ENCODE measurements at places on chromosomes 7 and 10.

GRCh38 chr7:130560972-130561371, 69.1 kb downstream of the MEST start:
- DNase-seq, result no peak

DNA sequence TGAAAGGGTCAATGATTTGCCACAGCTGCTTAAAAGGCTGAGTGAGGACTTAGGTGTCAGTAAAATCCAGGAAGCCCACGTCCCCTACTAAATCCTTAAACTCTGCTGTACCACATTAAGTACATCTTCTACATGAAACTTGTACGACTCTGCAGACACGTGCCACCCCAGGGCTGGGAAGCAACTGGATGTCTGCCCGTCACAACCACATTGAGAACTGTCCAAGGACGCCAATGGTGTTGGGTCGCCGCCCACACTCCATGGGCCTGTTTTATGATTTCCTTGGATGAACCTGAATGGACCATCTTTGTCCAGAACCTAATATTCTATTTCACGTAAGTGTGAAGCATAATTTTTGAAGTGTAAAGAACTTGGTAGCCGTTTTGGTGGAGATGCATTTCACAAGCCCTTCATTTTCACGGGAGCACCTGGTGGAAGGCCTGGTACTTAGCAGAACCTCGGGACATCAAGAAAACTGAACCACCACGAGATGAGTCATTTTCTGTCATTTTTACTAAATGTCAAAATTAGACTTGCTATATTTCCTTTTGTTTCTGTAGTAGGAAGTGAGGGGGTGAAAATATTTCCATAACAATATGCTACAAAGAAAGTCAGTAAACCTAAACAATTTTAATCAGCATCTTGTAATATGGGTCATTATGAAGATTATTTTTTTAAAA, 134.9 kb downstream of the SFMBT2 start:
- no peak for DNase-seq

DNA sequence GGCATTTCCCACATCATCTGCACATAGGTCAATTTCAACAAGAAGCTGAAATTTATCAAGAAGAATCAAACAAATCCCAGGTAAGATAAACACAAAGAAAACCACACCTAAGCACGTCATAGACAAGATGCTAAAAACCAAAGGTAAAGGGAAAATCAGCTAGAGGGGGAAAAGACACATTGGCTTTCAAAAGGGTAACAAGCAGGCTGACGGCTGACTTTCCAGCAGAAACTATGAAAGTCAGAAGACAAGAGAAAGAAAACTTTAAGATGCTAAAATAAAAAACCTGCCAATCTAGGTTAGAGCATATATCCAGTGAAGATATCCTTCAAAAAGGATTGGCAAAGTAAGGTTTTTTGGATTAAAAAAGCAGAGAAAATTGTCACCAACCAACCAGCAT, 59.9 kb upstream of the RHEB start:
- DNase-seq, result no peak

- no peak for DNase-seq
These were observed 18.8 kb downstream of the DNAJC2 start for GRCh38 chr7:103325744-103326143.

GRCh38 chr10:133124357-133125211, 35.4 kb upstream of the KNDC1 start:
- DNase-seq, result no peak

DNA sequence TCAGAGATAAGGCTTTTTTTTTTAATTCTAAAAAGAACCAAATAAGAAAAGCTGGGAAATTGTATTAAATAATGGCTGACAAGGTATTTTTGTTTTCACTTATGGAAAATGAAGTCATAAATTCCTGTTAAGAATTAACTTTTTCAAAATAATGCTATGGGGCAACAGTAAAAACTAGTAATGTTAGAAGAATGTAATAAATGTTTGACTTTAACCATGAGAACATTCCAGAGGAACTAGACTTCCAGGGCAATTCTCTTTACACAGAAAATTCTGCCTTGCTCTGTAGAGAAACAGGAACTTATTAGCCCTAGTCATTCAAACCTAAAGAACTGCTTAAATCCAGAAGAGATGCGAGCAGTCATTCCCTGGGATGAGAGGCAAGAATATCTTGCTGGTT, 571.1 kb downstream of the IPMK start:
- DNase-seq, result no peak

- no peak for DNase-seq
These were observed 86.3 kb downstream of the MRPL32 start for GRCh38 chr7:43018446-43018845.

DNA sequence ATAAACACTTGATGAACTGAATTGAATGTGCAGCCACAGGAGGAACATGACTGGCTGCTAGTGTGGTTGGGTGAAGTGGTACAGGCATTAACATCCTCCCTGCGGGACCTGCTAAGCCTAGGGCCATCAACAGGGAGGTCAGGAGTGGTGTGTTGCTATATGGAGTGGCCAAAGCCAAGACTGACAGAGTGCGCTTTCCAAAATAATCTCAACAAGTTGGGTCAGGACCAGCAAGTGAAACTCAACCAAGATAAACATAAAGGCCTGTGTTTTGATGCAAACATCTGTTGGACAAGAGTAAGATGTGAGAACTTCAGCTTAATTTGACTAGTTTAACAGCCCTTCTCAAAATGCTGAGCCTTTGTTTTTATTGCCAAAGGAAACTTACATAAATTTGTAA, 97.7 kb downstream of the WDFY4 start:
- DNase-seq, result no peak

GRCh38 chr10:132389433-132390169, 7.4 kb upstream of the PWWP2B start:
- no peak for DNase-seq

DNA sequence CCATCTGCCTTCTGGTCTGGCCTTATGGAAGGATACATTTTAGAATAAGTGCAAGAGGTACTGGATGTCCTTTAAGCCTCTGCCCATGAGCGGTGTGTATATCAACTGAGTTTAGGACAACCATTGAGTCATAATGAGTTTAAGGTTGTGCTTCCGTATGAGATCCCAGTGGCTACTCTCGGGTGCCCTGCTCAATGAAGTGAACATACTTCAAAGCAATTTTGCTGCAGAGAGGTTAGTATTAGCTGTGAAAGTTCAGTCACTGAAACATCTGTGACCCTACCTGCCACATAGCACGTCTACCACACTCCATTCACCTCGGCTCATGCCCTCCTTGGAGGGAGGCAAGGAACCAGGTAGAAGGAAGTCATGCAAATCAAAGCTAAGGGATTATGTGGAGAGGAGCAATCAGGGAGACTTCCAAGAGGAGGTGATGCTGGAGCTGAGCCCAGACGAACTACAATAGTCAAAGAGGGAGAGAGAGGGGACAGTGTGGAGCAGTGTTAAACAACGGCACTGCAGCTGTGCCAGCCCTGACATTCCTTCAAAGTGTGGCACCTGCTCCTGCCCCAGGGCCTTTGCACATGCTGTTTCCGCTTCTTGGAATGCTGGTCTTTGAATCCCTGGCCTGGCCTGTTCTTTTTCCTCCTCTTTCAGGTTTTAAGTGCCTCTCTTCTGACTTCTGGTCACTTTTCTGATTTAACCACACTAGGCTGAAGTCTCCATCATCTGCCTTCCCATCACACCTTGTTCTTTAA, 25.4 kb downstream of the BTBD16 start:
- DNase-seq, result no peak

DNA sequence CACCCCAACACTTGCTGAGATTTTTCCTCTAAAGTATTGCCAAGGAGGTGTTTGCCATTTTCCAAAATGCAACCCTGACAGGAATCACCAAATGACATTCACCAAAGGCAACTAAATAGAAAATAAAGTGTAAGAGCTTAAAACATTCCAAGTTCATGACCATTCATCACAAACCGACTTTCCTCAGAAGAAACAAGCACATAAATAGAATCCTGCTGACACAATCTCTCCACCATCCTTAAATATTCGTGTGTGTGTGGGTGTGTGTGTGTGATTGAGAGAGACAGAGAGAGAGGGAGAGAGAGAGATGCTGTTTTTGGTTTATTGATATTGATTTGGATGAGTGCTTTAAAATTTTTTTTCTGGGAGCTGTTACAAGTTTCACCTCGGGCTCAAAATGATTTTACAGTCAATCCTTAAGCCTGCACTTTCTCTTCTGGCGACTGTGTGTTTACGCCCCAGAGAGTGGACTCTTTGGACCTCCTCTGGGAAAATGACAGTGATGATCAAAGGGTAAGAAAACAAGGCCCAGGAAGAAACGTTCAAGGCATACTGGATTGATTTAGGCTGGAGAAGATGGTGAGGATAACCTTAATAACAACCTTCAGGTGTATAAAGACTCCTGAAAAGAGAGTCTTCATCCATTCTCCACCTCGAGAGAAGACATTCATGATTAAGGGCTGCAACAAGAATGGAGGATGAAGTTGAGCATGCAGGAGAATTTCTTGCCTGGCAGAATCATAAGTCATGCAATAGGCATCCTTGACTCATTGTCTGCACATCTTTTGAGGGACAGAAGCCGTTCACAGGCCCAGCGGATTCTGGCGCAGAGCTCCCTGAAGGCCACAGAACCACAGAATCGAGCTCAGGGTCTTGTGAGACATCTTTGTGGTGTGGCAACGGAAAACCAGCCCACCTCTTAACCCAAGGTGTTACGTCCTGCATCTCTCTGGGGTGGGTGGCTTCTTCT, 104.4 kb upstream of the FGFR2 start:
- no peak for DNase-seq

DNA sequence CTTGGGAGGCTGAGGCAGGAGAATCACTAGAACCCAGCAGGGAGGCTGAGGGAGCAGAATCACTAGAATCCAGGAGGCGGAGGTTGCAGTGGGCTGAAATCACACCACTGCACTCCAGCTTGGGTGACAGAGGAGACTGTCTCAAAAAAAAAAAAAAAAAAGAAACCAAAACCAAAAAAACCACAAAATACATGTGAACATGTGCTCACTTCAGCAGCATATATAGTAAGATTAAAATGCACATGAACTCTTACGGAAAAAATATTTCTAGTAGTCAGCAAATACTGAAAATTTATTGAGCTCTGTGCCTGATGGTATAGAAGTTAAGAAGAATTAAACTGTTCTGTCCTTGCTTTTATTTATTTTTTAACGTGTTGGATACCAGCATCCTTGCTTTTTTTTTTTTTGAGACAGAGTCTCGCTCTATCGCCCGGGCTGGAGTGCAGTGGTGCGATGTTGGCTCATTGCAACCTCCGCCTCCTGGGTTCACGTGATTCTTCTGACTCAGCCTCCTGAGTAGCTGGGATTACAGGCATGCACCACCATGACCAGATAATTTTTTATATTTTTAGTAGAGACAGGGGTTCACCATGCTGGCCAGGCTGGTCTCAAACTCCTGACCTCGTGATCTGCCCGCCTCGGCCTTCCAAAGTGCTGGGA, 9.6 kb upstream of the ZNF487 start:
- DNase-seq, result no peak

DNA sequence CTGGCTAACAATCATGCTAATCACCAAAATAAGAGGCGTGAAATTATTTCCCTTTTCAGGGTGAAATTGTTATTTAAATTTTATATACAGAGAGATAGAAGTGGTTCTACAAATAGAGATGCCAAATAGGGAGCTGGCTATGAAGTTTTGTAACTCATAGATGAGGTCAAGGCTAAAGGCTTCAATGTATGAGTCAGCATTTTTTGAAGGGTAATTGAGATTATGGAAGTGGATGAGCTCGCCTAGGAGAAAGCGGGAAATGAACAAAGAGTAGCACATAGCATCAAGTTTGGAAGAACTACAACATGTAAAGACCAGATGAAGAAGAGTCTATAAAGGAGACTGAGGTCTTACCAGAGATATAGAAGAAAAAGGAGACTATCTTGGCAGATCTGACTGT, 838.1 kb downstream of the DNAJB9 start:
- DNase-seq, result no peak

DNA sequence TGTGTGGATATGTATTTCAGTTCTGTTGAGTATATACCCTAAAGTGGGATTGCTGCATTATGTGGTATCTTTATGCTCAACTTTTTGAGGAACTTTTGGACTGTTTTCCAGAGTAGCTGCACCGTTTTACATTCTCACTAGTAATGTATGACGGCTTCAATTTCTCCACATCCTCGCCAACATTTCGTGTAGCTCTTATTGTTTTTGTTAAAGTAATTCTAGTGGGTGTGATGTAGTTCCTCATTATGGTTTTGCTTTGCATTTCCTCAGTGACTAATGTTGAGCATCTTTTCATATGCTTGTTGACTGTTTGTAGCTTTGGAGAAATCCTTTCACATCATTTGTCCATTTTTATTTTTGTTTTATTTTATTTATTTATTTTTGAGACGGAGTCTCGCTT, 4.5 kb downstream of the STMP1 start:
- no peak for DNase-seq

DNA sequence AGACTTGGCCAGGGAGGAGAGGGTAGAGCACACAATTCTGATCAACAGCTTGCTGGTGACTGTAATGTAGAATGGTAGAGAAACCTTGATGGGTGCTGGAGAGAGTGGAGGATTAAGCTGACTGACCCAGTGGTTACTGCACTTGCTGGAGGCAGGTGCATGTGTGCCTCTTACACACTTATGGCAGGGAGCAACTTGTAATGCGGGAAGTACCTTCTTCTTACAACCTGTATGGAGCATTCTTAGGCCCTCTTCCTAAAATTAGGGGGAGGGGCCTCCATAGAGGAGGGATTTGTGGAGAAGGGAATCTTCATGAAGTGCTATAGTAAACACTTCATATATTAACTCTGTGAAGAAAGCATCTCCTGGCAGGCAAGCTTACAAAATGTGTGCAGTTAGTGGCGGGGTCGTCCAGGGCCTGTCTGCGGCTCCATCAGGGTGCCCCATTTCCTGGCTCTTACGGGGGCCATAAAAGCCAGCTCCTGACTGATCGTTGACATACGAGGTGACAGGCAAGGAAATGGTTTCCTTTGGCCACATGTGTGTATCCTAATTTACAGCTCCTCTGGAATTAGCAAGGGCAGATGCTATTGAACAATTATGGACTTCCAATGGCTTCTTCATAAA, 113.5 kb downstream of the RTKN2 start:
- DNase-seq, result no peak

- no peak for DNase-seq
These were observed 126.3 kb downstream of the MAD1L1 start for GRCh38 chr7:2106440-2106839.

- no peak for DNase-seq
These were observed 20.8 kb upstream of the FRA10AC1 start for GRCh38 chr10:93723153-93723552.

DNA sequence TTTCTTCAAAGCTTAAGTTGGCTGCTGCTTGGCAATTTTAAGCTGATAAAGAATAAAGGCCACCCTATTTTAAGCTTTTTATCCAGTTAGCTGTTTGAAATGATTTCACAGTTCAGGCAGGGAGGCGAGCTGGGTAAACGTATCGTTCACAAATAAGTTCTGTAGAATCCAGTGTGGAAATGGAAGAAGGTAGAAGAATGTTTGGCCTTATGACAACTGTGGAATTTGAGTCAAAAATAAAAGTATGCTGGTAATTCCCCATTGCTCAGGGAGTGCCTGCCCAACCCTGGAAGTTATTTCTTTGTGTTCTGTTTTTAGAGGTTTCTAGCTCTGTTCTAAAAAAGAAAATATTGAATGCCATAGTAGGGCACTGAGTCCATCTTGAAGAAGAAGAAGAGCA, 113.1 kb downstream of the ARL4A start:
- no peak for DNase-seq
